Inflammatory macrophage treated with lipopolysaccharide for 4 hours (primary cell): ENCODE measurements at places on chromosomes 3 and 15.

GRCh38 chr15:29070471-29071231 is 184.9 kb downstream of the APBA2 start:
- no peak for DNase-seq

- DNase-seq, result no peak
Measured at GRCh38 chr3:7721869-7722268, 779.8 kb upstream of the LMCD1 start.

DNA sequence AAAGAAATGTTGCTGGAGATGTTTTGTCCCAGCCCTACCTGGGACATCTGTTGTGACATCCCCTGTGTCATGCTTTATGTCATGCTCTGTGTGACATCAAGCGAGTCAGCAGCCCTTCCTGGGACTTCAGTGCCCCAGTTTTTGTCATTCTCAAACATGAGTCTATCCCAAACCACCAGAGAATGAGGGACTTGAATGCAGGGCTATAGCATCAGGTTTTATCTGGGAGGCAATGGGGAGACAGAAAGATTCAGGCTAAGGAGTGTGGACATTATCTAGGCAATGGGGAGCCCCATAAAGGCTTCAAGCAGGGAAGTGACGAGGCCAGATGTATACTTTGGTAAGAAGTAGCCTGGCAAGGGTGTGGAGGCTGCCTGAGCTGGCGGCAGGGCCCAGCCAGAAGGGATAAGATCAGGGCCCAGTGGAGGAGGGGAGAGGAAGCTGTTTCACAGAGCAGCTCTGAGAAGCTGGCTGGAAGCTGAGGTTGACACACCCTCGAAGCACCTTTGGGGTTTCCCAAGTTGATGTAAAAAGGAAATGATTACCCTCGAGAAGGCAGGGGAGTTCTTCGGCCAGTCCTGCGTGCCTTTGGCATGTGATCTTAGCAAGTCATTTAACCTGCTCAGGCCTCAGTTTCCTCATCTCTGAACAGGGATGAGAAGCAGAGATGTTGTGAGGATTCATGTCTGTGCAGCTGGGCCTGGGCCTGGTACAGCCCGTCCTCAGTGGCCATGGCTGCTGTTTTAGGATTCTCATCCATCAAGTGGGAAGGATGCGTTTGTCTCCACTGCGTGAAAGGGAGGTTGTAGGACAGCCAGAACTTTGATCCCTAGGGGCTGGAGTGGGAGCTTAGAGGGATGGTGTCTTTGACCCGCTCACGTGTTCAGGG is 34.3 kb downstream of the IRAK2 start:
- peak; percentile 95 for DNase-seq

DNA sequence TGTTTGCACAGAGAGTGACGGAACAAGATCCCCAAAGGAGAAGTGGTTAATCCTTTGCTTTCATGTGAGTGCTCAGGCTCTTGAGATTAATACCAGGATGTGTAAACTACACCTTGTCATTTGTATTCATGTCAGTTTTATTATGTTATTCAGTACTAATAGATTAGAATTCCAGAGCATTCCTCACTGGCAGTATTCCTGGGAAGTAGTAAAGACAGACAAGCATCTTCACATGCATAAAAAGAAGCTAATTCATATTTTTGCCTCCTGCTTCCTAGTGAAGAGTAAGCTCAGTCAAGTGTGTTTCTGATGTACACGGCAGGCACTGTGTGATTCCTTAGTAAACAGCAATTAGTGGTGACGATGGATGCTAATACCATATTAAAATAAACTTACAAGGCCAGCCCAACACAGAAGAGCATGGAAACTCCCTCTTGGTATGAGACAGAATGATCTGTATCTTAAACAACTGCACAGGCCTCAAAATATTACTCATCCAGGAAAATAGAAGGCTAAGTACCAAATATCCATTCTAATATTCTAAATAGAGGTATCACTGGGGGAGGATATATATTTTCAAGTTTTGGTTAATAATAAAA is 336.8 kb upstream of the MCTP2 start:
- DNase-seq, result no peak

DNA sequence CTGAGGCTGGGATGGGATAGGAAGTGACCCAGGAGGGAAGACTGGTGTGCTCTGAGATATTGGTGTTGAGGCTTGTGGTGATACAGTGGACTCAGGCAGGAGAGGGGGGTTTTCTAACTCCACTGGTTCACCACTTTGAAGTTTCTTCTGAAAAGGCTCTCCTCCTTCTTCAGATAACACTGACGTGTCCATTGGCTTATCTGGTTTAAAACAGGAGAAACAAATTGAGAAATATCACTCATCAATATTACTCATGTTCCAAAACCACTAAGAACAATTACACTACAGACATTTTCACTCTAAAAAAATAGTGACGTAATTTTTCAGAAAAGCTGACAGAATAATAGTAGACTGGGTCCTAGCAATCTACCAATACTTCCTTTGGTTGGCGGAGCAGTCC is 23.1 kb downstream of the TP53BP1 start:
- no peak for DNase-seq

DNA sequence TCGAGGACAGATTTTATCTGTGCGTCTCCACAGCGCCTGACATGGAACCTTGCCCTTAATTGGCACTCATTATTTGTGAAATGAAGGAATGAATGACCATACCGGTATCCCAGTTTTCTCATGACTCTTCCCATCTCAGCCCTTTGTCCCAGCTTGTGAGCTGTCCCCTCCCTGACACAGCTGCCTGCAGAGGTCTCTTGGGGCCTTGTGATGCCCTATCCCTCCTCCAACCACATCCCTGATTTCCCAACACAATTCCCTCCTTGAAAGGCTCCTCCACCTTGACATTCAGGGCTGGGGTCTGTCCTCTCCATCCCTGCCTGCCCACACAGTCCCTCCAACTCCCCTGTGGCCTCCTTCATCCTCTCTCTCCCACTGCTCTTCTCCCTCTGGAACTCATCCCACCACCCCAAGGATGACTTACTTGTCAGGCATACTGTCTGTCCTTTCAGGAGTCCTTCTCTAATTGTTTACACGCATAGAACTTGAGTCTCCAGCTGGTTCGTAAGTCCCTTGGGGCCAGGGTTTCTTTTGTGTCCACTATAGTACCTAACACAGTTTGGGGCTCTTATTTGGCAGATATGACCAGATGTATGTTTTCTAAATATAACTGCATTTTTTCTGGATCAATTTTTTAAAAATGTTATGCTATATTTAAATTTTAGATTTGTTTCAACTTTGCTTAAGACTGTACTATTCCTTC is 35.6 kb upstream of the FILIP1L start:
- DNase-seq, result no peak

DNA sequence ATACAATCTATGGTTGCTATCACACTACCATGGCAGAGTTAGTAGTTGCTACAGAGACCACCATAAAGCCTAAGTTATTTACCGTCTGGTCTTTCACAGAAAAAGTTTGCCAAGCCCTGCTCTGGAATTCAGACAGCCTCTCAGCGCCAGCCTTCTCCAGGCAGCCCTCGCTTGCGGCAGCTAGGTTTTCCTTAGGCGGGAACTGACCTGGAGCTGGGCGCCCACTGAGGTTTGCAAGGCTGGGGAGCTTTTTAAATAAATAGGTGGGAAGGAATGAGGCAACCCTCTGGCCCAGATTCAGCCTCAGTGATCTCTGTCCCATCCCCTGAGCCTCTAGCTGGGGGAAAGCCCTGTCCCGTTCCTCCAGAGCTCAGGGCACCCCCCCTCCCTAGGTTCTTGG is 1.2 kb downstream of the CTSH start:
- no peak for DNase-seq

DNA sequence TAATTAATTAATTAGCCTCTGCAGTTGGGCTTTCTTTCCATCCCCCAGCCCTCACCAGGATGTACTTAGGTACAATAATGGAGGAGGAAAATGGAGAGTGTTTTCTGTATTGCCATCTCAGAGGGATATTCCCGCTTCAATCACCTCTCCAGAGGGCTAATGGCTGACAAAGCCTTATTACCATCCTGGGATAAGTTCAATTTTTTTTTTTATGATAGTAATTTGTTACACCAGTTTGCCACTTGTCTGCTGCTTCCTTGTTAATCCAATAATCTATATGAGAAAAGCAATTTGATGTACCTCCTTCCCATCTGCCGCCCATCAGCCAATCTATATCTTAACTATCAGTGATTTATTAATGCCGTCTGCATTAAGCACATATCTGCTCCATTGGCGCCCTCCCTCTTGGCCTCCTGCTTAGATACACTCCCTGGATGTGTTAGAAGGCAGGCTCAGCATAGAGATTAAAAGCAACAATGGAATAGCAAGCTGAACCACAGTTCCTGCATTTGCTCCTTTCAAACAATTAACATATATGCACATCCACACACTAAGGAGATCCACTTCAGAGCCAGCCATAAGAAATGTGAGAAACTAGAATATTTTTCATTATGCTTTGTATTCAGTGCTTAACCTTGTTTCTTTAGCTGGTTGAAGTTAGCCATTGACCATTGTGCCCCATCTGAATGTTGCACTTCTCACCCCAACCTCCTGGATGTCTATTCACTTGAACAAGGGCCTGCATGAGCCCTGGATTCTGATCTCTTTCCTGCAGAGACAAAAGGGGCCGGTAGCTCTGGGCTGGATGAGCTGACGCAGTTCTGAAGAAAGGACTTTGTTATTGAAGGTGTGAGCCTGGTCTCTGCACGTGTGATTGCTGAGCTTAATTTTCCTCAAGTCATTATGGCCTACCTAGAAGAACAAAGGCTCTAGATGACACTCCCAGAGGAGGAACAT is 237.3 kb upstream of the GAP43 start:
- DNase-seq, result no peak

DNA sequence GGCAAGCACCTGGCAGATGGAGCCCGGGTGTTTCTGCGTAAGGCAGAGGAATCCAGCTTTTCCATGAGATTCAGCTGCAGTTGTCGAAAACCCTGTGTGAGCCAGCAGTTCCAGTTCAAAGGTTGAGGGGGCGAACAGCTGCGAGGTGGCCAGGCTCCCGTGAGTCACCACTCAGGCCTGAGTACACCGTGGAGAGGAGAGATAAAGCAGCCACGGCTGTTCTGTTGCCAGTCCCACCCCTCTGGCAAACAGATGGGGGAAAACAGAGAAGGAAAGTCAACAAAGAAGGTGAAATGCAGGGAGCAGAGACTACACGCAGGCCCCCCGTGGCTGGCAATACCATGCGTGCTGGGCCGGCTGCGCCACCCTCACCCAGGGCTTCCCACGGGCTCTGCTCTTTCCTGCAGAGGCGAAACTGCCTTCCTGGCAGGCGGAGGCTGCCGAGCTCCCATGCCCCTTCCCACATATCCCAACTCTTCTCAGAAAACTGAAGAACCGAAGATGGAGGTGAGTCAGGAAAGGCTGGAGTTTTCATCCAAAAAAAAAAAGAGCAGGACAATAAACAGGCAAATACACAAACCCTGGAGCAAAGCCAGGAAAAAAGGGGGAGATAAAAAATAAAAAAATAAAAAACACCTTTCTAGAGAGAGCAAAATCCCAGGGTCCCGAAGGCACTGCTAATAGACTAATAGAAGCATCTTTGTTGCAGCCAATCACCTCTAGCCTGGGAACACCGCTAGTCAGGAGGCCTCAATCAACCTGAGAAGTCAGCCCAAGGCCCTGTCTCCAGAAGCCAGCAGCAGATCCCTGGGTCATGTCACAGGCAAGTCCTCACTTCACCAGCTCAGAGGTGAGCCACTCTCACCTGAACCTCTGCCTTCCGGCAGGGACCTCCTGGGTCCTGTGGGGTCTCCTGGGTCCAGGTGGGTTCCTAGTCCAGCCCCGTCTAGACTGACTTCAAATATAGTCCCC is 37.7 kb downstream of the FAM174B start:
- no peak for DNase-seq

DNA sequence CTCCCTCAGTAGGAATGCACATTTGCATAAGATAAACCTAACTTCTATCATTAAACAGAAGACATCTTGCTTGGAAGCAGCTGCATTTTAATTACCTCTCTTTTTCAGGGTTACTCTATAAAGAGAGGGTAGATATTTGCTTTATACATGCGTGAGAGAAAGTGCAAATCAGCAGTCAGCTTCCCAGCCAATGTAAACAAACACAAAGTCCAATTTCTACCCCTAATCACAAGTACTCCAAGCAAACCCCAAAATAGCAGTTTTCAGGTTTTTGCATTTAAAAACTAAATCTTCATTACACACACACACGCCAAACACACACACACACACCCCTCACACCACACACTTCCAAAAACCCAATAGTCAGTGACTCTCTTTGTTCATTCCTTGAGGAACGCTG is 303.9 kb upstream of the ALCAM start:
- no peak for DNase-seq

DNA sequence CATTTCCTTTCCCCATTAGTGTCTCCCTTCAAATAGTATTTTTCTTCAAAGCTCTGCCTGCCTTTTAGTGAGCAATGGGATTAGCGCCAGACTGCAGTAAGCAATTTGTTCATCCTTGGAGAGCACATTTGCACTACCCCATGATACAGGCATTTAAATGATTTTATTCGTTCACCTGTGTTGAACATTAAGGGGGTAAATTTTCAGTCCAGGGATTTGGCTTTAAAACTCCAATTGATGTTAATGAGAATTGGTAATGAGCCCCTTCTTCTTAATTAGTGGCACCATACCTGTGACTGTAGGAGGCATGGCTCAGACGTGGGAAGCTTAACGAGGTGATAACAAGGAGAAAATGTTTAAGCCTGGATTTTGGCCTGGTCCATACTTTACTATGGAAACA is 161.4 kb upstream of the NANOGP8 start:
- no peak for DNase-seq

GRCh38 chr3:153601374-153601853 is 439.4 kb downstream of the RAP2B start:
- DNase-seq, result peak; percentile 9
